ENCODE measurements at places on chromosomes 12 and 14.

GRCh38 chr12:78712834-78713481 lies 151.6 kb upstream of the SYT1 start:
- DNase-seq = no peak

DNA sequence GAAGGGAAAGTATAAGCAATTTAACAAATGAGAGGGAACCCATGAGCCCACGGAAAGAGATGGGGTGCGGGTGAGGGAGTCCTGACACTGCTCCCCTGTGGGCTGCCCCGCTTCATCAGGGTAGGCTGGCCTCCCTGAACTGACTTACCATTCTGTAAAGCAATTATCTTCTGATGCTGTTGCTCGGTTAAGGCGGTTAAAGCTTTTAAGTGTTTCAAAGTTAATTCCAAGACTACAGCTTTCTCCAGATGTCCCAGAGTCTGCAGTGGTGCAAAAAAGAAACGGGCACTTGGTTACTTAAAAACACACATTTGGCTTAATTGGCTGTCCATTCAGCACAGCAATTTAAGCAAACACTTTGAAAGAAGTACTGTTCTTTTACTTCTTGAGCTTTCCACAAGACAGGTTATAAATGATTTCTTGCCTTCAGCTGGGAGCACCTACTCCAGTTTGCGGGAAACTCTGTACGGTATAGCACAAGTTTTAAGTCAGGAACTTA lies 1.3 kb downstream of the BHLHE41 start:
- DNase-seq = no peak

GRCh38 chr14:32938719-32939253 lies at the start of gene NPAS3:
TSS of gene NPAS3 (plus strand) at chr14:32938879.
- no peak for DNase-seq

- DNase-seq = peak; percentile 25
These were observed 1.5 kb upstream of the KTN1 start for GRCh38 chr14:55578511-55578910.

- DNase-seq = no peak
These were observed 56.1 kb upstream of the DYRK2 start for GRCh38 chr12:67592228-67593011.

GRCh38 chr14:59313144-59313651 lies 124.7 kb downstream of the DAAM1 start:
- no peak for DNase-seq

- no peak for DNase-seq
These were observed 50.8 kb upstream of the ZDHHC17 start for GRCh38 chr12:76713130-76713529.

GRCh38 chr12:125254856-125255255 lies 189.6 kb downstream of the AACS start:
- peak; percentile 78 for DNase-seq

DNA sequence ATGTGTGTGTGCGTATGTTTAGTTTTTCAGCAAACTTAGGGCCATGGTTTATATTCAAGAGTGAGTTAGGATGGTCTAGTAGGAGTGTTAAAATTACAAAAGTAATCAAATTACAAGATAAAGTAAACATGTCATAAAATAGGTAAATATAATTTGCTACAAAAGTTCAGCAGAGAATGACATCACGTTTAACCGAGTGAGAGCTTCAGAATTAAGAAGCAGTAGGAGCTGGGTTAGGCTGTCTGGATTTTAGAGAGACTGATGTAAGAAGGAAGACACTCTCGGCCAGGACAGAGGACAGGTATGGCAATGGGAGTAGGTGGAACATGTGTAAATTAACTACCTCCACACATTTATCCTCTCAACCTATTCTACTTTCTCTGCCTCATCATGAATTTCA lies 11.6 kb upstream of the MGST1 start:
- no peak for DNase-seq

GRCh38 chr12:32970465-32971110 lies 74.0 kb upstream of the PKP2 start:
- no peak for DNase-seq

GRCh38 chr12:52551216-52551865 lies 1.6 kb downstream of the KRT71 start:
- DNase-seq = no peak

- no peak for DNase-seq
These were observed 4.9 kb upstream of the MRPL52 start for GRCh38 chr14:22824711-22825359.

GRCh38 chr12:104152685-104153241 lies 14.8 kb upstream of the NFYB start:
- no peak for DNase-seq

DNA sequence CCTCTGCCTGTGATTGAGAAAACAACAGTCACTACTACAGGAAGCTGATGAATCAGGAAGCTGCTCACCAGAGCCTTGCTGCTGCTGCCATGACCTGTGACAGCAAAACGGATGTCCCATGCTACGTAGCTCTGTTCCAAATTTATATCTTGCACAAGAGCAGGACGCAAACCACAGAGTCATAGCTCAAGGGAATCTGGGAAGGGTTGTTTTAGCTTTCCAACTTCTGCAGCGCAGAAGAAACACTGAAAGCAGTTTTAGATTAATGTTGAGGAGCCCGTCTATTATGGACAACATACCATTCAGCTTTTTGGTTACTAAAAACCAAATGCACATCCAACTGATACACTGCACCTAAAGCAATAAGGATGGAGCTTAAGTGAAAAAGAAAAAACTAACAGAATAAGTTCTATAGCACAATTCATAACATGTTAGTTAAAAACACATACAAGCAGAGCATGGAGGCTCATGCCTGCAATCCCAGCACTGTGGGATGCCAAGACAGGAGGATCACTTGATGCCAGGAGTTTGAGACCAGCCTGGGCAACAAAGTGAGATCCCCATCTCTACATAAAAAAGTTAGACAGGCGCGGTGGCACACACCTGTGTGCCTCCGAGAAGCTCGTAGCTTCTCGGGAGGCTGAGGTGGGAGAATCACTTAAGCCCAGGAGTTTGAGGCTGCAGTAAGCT lies 1.7 kb upstream of the ANKRD33 start:
- peak; percentile 45 for DNase-seq

DNA sequence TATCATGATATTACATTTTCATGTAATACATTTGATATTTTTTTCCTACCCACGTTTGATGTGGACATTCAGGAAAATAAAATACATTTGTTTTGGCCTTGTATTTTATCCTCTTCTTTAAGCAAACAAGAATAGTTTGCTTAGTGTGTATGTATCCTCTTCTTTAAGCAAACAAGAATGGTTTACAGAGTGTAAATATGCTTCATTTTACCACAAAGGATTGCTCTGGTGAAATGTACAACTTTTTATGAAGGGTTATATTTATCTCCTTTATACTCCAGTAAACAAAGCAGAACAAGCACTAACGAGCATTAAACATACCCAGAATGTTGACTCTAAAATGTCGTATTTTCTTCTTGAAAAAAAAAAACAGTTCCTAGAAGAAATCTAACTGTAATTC lies 244.7 kb downstream of the KCNH5 start:
- no peak for DNase-seq

DNA sequence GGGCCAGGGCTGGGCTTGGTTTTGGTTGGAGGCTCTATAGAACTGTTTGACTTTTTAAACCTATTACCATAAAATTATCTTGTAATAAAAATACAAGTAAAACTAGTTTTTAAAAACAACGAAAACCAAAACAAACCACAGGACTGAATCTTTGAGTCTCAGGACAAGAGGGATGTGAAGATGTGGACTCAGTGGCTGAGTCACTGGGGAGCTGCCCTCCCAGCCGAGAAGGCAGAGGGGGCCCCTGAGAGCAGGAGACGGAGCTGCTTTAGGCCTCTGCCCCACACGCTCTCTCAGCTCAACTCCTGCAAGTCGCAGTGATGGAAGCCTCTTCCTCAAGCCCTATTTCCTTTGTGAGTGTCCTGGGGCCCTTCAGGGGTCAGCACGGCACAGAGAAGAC lies 59.0 kb downstream of the CDC42BPB start:
- DNase-seq = no peak

DNA sequence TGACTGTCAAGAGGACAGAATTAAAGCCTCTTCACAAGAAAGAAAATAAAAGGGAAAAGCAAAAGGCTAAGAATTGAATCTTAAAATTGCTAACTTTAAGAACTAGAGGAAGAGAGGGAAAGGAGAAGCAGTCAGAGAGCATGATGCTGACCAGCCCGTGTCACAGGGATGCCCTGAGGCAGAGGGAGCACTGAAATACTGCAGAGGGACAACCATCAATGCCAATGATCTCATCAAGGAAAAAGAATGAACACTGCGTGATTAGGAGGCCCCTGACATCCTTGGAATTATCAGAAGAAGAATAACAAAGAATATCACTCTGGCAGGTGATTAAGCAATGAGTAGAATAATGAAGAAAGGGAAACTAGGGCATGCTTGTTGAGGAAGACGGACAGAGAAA lies 252.2 kb upstream of the GRIP1 start:
- no peak for DNase-seq

DNA sequence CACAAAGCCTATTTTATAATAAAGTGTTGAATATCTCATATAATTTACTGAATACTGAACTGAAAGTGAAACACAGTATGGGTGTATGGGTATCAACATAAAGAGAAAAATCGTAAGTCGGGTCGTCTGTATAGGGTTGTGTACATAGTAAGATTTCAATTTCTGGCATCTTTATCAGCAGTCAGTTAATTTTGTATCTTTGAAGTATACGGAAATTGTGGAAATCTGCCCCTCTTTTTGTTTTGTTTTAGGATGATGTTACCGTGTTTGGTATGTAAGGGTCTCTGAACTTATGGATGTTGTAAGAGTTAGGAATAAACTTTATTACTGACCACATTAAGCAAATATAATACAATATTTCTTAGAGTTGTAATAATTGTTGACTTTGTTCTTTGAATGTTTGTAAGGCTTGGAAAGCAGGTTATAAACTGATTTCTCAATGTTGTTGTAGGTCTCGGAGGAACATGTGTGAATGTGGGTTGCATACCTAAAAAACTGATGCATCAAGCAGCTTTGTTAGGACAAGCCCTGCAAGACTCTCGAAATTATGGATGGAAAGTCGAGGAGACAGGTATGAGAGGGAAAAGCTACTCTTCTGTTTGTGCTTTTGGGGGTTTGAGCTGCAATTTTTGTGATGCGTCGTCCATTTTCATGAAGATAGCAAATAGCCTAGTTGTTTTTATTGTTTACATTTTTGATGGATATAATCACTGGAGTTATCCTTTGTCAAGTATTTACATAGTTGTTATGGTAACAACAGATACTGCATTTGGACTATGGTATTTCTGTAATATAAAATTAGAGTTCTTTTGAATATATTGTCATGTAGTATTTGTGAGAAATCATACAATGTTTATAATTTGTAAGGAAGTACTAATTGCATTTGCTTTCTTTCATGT lies 12.0 kb downstream of the EID3 start:
- no peak for DNase-seq

- no peak for DNase-seq
These were observed 228.7 kb upstream of the CRY1 start for GRCh38 chr12:107322063-107322462.

DNA sequence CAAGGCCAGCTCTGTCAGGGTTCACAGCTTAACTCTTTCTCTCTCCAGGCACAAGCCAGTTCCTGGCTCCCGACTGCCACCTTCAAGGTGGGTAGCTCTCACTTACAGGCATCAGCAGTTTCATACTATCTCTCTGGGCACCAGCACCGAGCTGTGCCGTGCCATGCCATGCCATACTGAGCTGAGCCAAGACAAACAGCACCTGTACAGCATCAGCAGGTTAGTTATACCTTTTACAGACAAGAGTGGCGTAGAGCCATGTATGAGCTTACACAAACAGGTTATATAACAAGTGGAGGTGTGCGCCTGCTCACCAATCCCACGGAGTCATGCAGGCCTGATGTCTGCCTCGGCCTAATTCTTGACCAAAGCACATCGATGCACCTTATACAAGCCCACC lies 1098.7 kb downstream of the AACS start:
- no peak for DNase-seq

DNA sequence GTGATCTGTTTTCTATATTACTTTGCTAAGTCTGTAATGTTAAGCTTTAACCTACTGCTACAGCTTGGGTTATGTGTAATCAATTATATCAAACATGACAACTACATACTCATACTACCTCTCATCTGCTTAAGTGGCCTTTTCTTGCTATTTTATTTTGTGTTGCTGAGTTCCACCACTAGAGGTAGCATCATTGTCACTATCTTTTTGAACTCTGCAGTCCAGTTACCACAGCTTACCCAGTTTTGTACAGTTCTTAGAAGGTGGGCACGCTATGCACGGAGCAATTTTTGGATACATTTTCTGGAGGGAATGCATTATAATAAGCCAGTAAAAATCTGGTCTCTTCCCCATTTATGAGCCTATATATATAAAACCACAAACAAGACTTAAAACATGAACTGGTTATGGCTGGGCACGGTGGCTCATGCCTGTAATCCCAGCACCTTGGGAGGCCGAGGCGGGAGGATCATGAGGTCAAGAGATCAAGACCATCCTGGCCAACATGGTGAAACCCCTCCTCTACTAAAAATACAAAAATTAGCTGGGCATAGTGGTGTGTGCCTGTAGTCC lies 48.5 kb downstream of the SAV1 start:
- DNase-seq = peak; percentile 60

- DNase-seq = no peak
These were observed 28.3 kb downstream of the VCPKMT start for GRCh38 chr14:50088117-50088515.

DNA sequence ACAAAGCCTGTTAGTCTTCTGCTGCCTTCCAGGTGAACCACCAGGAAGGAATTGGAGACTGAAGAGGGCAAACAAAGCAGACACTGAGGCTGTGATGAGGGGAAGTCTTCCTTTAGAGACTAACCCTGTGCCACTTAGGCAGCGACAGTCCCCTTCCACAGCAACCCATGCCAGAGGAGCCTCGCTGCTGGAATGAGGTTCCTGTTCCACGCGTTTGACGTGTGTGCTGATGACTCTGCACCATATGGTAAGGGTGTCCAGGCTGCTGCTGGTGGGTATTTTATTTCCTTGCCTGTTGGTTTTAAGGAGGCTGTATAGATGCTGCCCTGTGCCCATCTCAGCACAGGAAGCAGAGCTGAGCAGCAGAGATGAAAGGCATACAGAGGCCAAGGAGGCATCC lies 361.9 kb upstream of the FKBP4 start:
- no peak for DNase-seq

DNA sequence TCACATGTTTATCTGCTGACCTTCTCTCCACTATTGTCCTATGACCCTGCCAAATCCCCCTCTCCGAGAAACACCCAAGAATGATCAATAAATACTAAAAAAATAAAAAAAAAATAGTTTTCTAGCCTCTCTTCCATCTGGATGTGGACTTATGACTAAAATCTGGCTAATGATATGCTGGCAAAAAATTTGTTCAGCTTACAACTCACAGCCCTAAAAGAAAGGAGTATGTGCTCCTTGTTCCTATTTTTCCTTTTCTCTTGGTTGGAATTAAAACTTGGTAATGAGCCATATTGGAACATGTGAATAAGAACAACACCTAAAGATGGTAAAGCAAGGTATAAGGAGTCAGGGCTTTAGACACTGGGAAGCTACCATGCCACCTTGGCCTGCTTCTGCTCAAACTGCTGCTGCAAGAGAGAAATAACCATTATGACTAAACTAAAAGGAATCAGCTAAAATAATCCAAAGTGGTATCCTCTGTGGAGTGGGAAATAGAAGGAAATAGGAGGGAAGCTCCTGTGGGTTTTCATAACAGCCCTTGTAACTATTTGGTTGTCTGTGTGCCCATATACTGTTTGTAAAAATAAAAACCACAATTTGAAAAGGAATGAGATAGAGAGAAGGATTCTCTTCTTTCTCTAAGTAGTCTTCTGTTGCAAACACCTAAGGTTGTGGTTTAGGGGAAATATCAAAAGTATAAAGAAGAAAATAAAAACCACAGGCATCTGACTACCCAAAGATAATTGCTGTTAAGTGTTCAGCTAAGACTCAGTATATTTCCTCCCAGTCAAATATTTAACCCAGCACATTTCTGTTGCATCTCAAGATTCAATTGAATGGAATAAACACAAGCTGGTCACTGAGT lies 53.8 kb downstream of the SDR9C7 start:
- no peak for DNase-seq
